ENCODE measurements at places on chromosomes 11 and 22.

- DNase-seq: no peak
Observed at GRCh38 chr11:118980191-118980881, 8.8 kb downstream of the FOXR1 start.

DNA sequence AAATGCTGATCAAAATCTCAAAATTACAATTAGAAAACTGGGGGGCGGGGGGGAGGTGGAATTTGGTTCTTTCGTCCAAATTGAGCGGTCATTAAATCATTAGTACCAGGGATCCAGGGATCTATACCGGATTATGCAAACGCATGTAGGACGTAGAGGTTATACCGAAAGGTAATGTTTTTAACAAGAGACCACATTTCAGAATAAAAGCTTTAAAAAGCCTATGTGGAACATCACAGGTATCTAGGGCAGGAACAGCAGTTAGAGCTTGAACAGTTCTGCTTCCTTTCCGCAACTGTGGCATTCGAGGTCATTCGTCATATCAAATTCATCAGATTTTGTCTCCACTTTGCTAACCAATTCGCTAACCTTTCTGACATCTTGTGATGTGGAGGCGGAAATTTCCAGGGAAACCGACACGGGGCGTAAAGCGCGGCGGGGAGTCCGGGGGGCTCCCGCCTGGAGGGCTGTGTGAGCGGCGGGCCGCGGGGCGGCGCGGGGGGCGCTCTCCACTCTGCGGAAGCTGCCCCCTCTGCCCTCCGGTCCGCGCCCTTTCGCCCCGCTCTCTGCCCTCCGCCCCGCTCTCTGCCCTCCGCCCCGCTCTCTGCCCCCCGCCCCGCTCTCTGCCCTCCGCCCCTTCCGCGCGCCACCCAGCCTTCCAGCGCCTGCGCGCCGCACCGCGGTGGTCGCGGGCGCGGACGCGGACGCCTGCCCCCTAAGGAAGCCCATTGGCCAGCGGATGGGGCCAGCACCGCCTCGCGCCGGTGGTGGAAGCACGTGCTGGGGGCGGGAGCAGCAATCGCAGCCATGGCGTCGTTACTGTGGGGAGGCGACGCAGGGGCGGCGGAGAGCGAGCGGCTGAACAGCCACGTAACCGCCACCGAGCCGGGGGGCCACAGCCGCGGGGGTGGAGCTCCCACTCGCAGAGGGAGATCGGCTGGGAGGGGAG, at the start of gene DDX25:
Gene DDX25, plus strand, starts transcription at position 798 of the 949 bp plus-strand sequence. Its CDS starts 10 bp downstream, at position 808.
- no peak for DNase-seq

GRCh38 chr11:119754656-119755355, 25.8 kb upstream of the NECTIN1 start:
- DNase-seq: no peak

DNA sequence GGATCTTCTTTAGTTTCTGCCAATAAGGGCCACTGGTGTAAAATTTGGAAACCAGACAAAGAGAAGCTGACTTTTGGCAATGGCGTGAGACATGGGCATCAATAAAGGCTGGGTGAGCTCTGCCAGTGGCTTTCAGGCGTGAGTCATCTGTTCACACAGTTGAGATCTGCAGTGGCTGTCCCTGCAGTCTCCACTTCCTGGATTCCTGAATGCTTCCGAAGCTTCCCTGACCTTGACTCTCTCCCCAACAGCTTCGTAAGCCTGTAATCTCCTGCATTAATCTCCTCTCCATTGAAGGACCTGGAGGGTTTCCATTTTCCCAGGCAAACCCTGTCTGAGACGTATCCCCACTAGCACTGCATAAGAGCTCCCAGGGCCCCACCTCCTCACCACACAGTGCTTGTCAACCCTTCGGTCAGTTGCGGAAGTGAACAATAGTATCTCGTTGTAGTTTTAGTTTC, 574.7 kb downstream of the TBC1D22A start:
- no peak for DNase-seq
